ENCODE measurements at places on chromosomes 13 and 19.
A peak's percentile ranks its signal among the peaks of the same experiment; 100 is the strongest.

- no peak for DNase-seq
Observed at GRCh38 chr19:37361994-37362393, 8.9 kb upstream of the ZNF527 start.

GRCh38 chr19:49514151-49514550 is 1.7 kb downstream of the FCGRT start:
- no peak for DNase-seq

- no peak for DNase-seq
Observed at GRCh38 chr19:48085904-48086864, 24.4 kb downstream of the PLA2G4C start.

DNA sequence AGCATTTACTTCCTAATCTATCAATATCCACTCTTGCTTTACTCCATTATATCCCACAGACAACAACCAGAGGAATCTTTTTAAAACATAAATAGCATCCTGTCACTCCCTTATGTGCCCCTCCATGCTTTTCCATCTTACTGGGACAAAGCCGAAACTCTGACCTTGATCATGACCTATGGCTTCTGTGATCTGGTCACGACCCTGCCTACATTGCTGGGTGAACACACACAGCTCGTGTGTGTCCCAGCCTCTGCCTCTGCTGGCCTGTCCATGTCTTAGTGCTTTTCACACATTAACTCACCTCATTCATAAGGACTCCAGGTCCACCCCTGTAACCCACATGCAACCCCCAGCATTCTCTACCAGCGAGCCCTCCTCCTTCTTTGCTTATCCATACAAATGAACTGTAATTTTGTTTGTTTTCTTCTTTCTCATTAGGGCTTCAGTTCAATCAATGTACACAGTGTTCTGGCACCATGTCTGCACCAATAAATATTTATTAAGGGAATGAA is 95.9 kb upstream of the RAP2A start:
- DNase-seq = no peak

DNA sequence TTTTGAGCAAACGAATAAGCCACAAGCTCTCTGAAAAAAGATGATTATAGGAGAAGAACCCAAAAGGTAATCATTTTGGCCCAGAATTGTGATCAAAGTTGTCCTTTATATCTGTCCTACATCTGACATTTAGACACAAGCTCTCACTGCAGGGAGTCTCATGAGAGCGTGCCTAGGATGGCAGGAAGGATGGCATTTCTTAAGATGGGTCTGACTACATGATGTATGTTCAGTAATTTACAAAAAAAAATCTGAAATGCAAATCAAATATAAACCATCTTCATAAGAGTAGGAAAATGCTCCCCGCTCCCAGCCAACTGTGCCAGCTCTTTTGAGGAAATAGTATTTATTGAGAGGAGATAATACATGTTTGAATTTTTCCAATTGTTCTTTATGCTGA is 81.0 kb upstream of the MBNL2 start:
- DNase-seq = peak; percentile 7

GRCh38 chr19:50341091-50341564 is 12.0 kb upstream of the KCNC3 start:
- no peak for DNase-seq

- DNase-seq = no peak
Observed at GRCh38 chr13:113937527-113938180, 36.2 kb downstream of the C13orf46 start.

DNA sequence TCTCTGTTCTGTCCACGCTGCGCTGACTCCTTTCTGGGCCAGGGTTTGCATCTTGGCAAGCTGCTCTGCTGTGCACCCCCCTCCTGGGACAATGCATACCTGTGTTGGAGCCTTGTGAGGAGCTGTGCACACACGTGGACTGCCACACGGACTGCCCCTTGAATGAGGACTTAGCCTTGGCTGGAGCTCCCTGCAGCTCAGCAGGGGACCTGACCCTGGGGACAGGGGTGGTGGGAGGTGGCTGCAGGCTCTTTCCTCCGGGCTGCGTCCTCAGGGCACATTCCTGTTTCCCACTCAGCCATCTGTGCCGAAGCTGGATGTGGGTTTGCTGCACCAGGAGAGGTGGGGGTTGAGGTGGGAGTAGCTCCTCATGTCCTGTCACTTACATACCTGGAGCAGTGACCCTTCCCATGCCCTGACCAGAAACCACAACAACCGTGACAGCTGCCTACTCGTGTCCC is 8.2 kb downstream of the RAB11B start:
- no peak for DNase-seq

GRCh38 chr13:107373551-107373950 is 805.6 kb upstream of the ARGLU1 start:
- DNase-seq = peak; percentile 58

- DNase-seq = no peak
Observed at GRCh38 chr19:45924891-45925447, 10.4 kb upstream of the NANOS2 start.

DNA sequence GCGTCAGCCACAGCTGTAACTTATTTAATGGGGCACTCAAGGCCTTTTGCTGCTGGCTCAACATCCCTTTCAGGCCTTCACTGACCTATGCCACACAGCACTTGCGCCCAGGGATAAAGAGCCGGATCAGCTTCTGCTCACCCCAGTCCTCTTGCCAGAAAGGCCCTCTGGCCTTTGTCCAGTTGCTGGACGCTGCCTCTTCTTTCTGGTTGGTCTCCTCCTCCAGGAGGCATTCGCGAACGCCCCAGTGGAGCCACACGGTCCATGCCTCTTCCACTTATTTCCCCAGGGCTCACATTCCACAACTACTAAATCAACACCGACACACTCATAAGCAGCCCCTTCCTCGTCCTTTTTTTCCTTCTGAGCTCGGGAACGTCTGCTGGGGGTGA is 3.7 kb upstream of the ZNF329 start:
- DNase-seq = peak; percentile 61

DNA sequence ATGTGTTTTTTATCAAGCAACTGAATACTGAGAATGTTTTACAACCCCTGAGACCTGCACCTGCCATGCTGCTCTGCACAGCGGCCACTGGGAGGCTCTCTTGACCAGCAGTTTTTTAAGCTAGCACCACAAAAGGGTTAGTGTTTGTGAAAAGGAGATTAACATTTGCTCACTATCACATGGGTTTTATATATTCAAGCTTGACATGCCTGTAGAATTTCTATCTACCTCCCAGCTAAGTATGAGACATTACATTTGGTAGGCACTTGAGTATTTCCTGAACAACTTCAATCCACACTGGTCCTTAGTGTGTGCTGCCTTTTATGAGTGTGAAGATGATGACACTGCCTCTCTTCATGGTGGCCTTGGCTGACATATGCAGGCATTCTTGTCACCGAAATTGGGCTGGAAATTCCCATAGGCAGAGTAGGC is 1238.9 kb downstream of the UQCRFS1 start:
- DNase-seq = peak; percentile 59

GRCh38 chr13:35518337-35518946 is 42.0 kb upstream of the MAB21L1 start:
- no peak for DNase-seq

DNA sequence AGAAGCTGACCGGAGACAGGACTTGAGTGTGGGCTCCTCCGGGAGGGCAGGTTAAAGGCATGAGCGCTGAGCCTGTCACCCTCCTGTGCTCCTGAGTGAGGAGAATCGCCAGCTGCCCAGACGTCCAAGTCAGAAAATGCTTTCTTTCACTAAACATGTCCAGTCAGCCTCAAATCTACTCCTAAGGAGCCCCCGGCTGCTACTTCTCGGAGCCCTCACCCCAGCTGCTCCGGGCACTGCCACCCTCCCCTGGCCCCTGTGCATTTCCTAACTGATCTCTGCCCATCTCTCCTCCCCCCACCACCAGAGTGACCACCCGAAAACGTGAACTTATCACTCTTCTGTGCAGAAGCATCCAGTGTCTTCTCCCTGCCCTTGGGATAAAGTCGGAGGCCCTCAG is 277.5 kb upstream of the SOX1 start:
- DNase-seq = no peak

GRCh38 chr19:46428239-46429135 is at the start of gene PNMA8C:
TSS of gene PNMA8C (minus strand) at chr19:46428936. CDS start at chr19:46428359, 577 bp downstream.
- peak; percentile 80 for DNase-seq

- peak; percentile 5 for DNase-seq
Observed at GRCh38 chr13:80669112-80669511, 328.2 kb upstream of the SPRY2 start.

- DNase-seq = no peak
Observed at GRCh38 chr13:50645092-50645491, 198.4 kb downstream of the DLEU7 start.

GRCh38 chr13:110907951-110908898 is 6.6 kb downstream of the ANKRD10 start:
- DNase-seq = peak; percentile 48

DNA sequence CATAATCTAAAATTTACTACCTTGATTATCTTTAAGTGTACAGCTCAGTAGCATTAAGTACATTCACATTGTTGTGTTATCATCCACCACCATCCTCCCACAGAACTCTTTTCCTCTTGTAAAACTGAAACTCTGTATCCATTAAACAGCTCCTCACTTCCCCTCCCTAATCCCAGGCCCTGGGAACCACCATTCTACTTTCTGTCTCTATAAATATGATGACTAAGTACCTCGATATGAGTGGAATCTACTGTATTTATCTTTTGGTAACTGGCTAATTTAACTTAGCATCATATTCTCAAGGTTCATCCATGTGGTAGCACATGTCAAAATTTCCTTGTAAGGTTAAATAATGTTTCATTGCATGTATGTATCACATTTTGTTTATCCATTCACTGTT is 49.0 kb upstream of the POMP start:
- no peak for DNase-seq

- DNase-seq = peak; percentile 19
Observed at GRCh38 chr19:11659612-11660011, 62.3 kb downstream of the ZNF627 start.

DNA sequence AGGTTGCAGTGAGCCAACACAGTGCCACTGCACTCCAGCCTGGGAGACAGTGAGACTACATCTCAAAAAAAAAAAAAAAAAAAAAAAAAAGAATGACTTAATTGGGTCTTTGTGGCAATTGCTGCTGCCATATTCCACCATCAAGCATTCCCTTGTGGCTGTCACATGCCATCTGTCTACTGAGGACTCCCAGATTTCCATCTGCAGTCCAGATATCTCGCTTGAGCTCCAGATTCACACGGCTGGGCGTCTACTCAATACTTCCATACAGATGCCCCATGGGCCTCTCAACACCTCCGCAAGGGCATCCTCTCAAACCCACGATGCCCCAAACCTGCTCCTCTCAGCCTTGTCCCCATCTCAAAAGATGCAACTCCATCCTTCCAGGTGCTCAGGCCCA is 12.9 kb downstream of the TMEM143 start:
- DNase-seq = no peak

DNA sequence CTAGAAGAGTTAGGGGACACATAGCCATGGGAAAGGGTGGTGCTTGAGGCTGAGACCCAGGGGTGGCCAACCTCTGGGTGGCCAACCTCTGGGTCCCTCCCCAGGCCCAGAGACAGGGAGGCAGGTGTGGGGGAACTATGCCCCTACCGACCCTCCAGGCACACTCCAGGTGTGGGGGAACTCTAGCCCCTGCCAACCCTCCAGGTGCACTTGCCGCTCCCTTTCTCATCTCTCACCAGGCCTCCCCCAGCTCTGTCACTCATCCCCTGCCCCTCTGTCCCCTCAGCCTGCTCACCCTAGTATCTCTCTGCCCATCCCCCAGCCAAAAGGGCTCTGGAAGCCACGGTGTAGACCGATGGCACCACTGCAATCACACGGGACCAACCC is 10.6 kb upstream of the VSTM2B start:
- no peak for DNase-seq

- no peak for DNase-seq
Observed at GRCh38 chr13:35460061-35460460, 16.4 kb downstream of the MAB21L1 start.

GRCh38 chr13:27852491-27852890 is 60.2 kb downstream of the GSX1 start:
- DNase-seq = no peak

- DNase-seq = no peak
Observed at GRCh38 chr19:56112313-56112709, 8.8 kb downstream of the ZNF787 start.

DNA sequence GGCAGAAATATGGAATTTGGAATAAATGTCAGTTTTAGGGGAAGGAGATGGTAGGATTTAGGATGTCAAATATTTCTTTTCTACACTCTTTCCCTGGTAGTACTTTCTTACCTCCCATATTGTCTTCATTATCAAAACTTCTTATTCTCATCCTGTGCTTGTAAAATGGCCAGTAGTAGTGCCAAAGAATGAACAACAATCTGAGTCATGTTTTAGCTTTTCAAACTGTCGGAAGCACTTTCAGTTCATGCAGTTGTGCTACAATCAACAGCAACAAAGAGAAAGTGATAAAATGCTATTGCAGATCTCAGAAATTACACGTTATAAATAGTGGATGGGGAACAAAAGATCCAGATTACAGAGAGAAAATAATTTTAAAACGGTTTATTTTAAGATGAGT is 193.7 kb upstream of the RXFP2 start:
- DNase-seq = no peak

DNA sequence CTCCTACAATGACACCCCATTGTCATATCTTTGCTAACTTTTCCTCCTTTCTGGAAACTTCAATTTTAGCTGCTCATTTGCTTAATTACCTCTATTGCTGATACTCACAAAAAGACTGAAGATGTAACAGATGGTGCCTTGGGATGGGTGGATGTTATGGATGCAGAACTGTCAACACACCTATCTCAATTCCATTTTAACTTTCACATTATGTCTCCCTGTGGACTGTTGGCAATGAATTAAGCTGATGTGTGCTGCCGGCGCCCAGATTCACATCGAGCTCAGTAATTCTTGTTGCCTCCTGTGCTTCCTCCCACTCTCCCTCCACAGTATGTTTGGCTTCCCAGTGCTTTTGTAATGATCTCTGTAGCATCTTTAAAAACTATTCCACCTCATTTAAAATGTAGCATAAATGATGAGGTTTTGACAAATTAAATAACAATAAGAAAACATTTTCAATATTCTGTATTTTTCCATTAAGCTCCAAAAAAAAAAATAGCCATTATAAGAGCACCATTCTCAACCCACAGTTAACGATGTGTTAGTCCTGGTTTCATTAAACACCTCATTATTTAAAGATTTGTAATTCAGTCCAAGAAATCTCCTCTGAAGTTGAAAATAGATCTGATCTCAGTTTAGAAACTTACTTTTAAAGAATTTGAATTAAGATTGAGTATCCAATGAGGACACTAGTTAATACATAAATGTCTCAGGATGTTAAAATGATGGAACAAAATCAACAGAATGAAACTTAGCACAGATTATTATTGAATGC is 99.9 kb upstream of the FAM216B start:
- DNase-seq = no peak
